ENCODE measurements at places on chromosomes 3 and 15.

- DNase-seq = no peak
These were observed 51.7 kb upstream of the HES1 start for GRCh38 chr3:194084284-194084683.

DNA sequence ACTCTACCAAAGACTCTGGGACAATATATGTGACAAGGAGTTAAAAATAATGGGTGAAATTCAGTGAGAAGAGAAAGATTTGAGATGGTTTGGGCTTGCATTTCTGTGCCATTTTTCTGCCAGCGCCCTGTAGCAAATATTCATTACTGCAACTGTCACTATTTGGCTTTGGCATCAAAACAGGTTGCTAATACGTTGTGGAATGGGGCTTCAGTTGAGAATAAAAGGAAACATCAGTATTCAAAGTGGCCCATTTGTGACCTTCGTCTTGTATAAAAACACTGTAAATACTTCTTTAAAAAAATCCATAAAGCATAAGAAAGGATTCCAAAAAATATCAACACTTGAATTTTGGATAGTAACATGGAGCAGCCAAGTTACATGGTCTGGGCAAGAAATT lies 309.2 kb downstream of the ZNF385D start:
- no peak for DNase-seq

DNA sequence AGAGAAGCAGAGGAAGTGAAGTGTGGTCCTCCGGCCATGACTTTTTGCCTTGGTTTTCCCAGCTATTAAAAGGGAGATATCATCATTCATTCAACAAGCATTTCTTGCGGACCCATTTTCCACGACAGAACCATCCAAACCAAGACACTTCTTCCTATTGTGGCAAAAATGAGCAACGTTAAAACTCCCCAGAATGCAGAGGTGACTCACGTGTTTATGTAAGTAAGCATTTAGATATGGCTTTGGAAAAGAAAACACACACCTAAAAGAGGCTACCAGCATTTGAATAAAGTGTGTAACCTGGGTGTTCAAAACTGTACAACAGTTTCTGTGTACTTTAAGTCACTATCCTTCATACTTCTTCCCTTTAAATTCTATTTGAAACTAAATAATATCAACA lies 181.3 kb downstream of the RORA start:
- no peak for DNase-seq

GRCh38 chr3:39168156-39168780 lies 14.9 kb upstream of the CSRNP1 start:
- no peak for DNase-seq

- no peak for DNase-seq
These were observed 35.5 kb upstream of the MAN2C1 start for GRCh38 chr15:75403892-75404291.

DNA sequence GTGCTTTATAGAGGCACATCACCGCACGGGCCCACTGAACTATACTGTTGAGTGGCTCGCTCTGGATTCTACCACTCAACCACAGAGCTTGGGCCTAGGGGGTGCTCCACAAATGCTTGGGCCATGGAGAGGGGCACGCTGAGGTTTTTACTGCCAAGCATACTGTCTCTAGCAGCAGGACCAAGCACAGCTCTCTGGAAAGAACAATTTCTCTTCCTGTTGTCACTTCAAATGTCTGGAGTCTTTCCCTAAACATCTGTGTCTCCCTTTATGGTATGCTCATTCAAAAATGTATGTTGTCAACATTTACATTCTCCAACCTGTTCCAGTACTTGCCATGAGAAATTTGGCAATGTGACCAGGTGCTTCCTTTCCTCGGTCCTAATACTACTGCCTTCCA lies 114.7 kb upstream of the TPM1 start:
- DNase-seq = no peak

Measured in foreskin fibroblast (primary cell).